Muscle of leg (tissue), 16 donors: ENCODE measurements at places on chromosomes 7 and 10. TPM values are rescaled to one million over a fixed set of nuclear protein-coding genes. Genes with fewer than 3 reads are reported as not detected.

GRCh38 chr10:58399410-58399809, 14.2 kb downstream of the TFAM start:
- no peak for DNase-seq

- DNase-seq = no peak
Measured at GRCh38 chr7:83836028-83836427, 187.1 kb upstream of the SEMA3E start.

The NOD1 gene
- 14.8 TPM for total RNA-seq

The SAMD8 gene
- total RNA-seq = 15.6 TPM
